Left renal cortex interstitium (tissue), 4 donors: ENCODE measurements at places on chromosomes 2 and 18.

DNA sequence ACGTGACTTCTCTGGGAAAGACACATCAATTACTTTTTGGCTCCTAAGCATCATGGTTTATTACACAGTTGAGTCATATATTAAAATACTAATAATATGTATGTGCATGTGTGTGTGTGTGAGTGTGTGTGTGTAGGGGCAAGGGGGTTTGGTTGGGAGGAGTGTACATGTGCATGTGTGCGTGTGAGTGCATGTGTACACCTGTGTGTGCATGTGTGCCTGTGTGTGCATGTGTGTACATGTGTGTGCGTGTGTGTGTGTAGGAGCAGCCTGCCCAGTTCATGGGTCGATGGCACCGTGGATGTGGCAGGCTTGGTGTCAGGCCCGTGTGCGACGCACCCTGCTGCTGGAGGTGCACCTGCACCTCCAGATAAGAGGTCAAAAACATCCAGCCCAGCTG is 99.0 kb upstream of the SNTG2 start:
- DNase-seq: no peak

- DNase-seq: no peak
These were observed 39.8 kb downstream of the NDUFA10 start for GRCh38 chr2:239985356-239985755.

DNA sequence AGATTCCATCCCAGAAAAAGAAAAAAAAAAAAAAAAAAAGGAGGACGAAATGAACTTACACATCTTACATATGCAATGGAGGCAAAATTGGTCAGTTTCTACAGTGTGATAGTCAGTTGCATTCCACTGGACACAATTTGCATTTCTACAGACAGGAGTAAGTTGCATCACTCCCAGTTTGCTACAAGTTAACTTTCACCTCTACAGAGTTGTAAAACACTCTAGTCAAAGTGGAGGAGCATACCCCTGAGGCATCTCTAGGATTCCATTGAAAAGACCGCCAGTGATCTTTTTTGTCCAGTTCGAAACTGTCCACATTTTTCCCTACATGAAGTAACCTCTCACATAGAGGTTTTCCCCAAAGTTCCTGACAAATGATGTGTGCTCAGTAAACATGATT is 202.8 kb downstream of the VAPA start:
- DNase-seq: no peak

DNA sequence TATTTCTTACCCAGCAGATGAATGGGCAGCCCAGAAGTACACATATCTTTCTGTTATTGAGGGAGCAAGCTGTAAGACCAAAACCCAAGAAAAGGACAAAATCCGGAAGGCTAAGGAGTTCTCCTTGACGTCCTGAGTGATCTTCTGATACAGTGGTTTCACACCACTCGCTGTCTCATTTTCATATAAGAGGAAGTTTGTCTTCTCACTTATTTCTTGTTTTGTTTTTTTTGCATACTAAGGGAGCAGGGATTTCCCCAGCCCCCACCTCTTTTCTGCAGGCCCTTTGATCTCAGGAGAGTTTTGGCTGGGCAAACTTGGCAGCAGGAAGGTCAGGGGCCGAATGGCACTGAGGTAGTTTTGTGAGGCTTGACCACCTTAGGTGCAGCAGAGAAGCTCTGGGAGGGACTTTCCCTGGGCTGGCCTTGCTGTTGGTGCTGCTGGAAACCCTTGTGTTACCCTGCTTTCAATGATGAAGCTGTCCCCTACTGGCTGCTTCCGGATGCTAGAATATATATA is 13.3 kb downstream of the CHRNA1 start:
- no peak for DNase-seq

DNA sequence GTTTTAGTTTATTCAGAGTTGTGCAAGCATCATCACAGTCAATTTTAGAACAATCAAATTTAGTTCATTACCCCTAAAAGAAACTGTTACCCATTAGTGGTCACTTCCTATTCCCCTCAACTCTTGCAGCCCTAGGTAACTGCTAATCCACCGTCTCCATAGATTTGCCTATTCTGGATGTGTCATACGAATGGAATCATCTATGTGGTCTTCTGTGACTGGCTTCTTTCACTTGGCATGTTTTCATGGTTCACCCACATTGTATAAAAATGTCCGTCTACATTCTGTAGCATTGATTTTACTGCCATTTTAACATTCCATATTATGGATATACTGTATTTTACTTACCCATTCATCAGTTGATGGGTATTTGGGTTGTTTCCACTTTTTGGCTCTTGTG is 5.3 kb upstream of the CEP68 start:
- no peak for DNase-seq

DNA sequence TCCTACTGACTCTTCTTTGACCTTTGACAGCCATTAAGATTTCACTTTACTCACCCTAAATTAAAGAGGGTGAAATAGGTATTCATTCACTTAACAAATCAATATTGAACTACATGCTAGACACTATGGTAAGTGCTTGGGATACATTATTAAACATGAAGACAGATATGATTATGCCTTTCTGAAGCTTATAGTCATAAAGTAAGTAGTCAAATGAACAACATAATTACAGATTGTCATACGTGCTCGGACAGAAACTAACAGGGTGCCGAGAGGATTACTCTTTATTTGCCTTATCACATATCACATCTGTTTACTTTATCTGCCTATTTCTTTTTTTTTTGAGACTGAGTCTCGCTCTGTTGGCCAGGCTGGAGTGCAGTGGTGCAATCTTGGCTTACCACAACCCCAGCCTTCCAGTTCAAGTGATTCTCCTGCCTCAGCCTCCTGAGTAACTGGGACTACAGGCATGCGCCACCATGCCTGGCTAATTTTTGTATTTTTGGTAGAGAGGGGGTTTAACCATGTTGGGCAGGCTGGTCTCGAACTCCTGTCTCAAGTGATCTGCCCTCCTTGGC is 9.8 kb downstream of the ACVR2A start:
- DNase-seq: no peak

DNA sequence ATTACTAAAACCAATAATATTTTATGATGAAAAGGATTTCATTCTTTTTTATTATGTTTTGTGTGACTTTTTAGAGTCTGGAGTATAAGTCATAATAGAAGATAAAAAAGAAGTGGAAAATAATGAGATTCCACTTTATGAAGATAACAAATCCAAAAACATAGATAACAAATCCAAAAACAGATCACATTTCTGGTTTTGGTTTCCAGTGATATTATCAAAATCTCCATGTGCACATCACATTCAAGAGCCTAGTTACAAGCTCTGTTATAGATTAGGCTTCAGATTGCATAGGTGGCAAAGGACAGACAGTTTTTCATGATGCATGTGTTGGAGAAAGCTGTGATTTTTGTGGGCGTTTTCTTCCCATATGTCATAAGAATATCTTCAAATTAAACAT is 648.2 kb downstream of the STK39 start:
- no peak for DNase-seq

- no peak for DNase-seq
These were observed 6.9 kb upstream of the DPYSL5 start for GRCh38 chr2:26840937-26841610.

DNA sequence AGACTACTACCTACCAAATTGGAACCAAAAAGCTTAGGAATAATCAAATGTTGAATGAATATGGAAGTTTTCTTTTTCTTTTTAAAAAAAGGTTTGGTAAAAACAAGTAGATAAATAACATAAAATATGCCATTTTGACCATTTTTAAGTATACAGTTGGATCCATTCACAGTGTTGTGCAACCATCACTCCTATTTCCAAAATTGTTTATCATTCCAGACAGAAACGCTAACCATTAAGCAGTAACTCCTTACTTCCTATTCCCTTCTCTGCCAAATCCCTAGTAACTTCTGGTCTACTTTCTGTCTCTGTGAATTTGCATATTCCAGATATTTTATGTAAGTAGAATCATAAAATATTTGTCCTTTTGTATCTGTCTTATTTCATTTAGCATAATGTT is 39.8 kb downstream of the CD302 start:
- DNase-seq: no peak

DNA sequence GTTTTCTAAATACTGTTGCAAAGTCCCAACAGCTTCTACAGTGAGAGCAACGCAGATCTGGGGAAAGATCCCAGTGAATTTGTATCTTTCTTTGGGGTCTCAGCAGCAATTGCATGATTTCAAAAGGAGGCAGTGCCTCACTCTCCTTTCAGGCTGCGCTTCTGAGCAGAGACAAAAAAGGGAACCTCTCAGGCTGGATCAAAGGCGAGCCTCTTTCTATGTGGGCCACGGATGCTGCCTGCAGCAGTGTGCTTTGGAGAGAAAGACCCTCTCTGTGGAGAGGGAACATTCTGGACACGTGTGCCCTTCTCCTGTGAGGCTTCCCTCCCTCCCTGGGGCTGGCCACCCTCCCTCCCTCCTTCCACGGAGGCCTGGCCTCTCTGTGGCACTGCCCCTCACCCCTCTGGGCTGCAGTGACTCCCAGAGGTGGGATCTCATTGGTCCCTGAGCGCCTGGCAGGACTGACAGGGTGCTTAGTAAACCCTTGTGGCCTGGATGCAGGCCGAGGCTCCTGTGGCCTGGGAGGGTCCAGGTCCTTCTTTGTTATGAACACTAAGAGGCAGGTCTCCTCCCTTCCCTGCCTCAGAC is 21.6 kb upstream of the PDIA6 start:
- DNase-seq: no peak

DNA sequence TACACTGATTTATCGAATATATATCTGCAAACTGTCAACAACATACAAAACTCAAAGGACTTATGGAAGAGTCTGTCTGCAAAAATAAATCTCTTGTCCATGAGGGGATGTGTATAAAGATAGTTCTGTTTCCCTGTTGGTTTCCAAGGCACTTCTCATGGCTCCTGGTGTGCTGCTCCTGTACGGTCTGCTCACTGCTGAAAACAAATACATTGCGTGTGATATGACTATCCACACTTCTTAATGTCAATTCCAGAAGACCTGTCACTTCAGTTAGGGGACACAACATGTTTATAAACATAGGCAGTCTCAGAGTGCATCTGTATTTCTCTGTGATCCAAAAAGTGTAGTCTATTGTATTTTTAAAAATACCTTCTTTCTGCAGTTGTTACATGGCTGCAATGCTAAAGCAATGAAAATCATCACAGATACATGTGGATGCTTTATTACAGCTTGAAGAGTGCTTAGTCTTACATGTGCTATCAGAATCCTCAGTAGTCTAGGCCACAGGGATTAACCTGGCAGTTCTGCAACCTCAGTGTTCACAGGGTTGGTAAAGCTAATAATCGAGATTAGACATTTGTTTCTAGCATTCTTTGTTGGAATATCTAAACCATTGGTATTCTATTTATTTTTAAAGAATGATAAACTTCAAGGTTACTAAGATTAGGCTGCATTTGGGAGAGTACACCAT is 7.8 kb downstream of the ALKAL2 start:
- DNase-seq: no peak

GRCh38 chr2:120132190-120132589 is 91.0 kb downstream of the TMEM185B start:
- DNase-seq: no peak

GRCh38 chr2:112640800-112641675 is 4.7 kb upstream of the SLC20A1 start:
- DNase-seq: no peak

- no peak for DNase-seq
These were observed 15.4 kb downstream of the HS6ST1 start for GRCh38 chr2:128303095-128303791.

GRCh38 chr2:238597638-238598528 is 171.2 kb downstream of the ASB1 start:
- DNase-seq: no peak
